ENCODE measurements at places on chromosomes 7 and 10. TPM values are rescaled to one million over a fixed set of nuclear protein-coding genes. Genes with fewer than 3 reads are reported as not detected.

The CTTNBP2 gene
- total RNA-seq = not detected

The KIF11 gene
- 43.8 TPM for total RNA-seq

The TMEM213 gene
- total RNA-seq = not detected

The RNF148 gene
- not detected for total RNA-seq

The LRRC4 gene
- total RNA-seq = not detected

The SUPV3L1 gene
- 42.7 TPM for total RNA-seq

The UPF2 gene
- total RNA-seq = 29.4 TPM

DNA sequence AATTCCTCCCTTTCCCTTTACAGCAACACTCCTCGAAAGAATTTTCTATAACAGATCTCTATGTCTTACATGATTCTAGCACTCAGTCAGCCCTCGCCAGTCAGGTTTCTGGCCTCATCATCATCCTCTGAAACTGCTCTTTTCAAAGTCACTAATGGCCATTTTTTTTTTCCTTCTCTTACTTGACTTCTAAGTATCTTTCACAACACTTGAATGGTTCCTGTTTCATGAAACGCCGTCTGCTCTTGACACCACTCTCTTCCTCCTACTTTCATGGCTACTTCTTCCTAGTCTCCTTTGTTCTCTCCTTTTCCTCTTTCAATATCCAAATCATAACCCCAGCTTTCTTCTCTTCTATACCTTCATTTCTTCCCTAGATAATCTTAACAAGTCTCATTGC, 100.5 kb upstream of the NRP1 start:
- no peak for DNase-seq

DNA sequence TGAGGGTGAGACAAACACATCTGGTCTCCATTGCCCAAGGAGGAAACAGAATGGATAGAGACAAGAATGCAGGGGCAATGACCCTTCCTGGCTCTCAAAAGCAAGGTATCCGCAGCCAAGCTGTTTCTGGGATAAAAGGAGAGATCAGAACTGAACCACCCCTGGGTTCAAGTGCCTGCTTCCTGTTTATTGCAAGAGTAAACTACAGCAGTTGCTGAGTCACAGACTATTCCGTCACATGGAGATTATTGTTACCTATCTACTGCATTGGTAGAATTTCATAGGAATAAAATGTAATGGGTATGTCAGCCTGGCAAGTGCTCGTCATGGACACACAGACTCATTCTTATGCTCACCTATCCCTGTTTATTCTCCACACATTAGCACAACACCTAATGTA, 821.6 kb downstream of the GRID1 start:
- DNase-seq = no peak

GRCh38 chr10:98469001-98469931, 22.5 kb upstream of the HPS1 start:
- DNase-seq = no peak

DNA sequence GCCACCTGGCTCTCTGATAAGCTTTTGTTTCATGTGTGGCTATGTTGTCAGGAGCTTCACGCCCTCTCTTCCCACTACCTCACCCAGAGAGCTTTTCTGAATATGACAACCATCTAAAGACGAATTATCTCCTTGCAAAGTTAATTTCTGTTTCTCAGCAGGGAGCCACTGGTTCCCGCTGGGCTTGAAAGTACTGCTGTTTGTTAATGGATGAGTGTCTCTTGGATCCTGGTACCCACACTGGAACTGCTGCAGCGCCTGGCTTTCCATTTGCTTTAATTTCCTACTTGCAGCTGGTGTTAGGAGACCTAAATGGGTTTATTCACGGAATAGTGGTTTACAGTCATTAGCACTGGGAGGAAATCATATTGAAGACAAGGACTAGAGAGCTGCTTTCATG, 267.9 kb upstream of the LRGUK start:
- DNase-seq = no peak

- DNase-seq = no peak
Observed at GRCh38 chr7:101564778-101565211, 64.3 kb downstream of the MYL10 start.

GRCh38 chr7:30225863-30226613, 58.4 kb upstream of the ZNRF2 start:
- DNase-seq = peak; percentile 7

GRCh38 chr10:75959209-75959608, 527.8 kb downstream of the LRMDA start:
- no peak for DNase-seq

- no peak for DNase-seq
Observed at GRCh38 chr7:126450269-126450671, 802.5 kb downstream of the GRM8 start.

- DNase-seq = no peak
Observed at GRCh38 chr10:27715505-27715904, 30.1 kb downstream of the MKX start.

- DNase-seq = no peak
Observed at GRCh38 chr7:156725073-156725472, 84.5 kb downstream of the RNF32 start.

- no peak for DNase-seq
Observed at GRCh38 chr7:22387583-22387982, 30.6 kb upstream of the RAPGEF5 start.

DNA sequence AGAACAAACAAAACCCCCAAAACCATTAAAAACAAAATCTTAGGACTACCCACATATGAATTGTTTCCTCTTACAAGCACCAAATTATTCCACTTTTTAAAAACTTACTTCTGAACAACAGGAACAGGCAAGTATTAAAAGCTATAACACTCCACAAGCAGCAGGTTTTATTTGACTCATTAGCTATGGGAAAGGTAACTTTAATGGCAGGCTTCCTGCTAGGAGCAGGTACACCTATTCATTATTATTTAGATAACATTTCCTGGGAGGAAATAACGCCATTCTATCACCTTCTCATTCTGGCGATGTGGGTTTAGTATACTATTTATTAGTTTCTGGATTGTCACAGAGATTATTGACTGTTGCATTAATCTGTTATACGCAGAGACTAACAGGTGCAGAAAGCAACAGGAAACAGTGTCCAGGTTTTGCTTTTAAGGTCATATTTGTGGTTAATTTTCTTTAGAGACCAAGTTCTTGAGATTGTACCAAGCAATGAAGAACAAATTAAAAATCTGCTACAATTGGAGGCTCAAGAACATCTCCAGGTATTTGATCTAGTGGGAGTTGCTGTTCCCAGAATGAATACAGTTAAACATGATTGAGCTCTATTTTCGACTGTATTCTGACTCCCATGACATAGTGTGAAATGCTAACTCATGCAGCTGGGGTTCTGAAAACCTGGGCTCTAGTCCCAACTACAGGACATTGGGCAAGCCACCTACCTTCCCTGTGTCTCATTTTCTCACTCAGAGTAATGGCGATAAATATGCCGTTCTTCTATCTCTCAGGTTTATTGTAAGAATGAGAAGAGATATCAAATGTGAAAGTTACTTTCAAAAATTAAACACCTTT, 2.0 kb downstream of the CPA2 start:
- DNase-seq = no peak

DNA sequence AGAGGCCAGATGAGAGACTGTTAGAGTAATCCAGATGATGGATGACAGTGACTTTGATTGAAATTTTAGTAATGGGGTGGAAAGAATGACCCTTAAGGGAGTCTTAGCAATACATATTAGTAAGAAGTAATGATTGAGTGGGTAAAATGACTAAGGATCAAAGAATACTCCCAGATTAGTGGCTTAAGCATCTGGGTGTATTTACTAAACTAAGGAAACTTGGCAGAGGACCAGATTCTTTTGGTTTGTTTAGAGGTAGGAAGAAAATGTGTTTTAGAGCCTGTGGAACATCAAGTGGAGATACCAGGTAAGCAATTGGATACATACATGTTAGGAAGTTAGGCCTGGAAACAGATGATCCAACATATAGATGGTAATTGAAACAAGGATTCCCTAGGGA, 58.8 kb upstream of the ADRA2A start:
- DNase-seq = no peak

DNA sequence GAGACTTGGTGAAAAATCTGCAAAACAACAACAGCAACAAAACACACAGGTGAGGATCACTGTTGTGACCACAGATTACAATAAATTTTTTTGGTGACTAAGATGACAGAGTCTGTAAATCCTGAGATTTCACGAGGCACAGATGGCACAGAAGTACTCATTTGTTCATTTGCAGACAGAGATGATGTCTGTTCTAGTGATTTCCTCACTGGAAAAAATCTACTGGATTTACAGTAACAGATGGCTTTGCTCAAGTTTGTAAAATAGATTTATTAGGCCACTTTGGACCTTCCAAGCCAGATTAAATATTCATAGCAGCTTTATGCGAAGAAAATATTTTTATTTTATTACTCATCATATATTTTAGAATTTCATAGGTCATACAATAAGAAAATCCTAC, 113.5 kb upstream of the IL6 start:
- no peak for DNase-seq

- peak; percentile 89 for DNase-seq
Observed at GRCh38 chr10:112140110-112140970, 43.2 kb downstream of the GPAM start.

- DNase-seq = no peak
Observed at GRCh38 chr10:37703833-37704382, 153.5 kb downstream of the ZNF248 start.

DNA sequence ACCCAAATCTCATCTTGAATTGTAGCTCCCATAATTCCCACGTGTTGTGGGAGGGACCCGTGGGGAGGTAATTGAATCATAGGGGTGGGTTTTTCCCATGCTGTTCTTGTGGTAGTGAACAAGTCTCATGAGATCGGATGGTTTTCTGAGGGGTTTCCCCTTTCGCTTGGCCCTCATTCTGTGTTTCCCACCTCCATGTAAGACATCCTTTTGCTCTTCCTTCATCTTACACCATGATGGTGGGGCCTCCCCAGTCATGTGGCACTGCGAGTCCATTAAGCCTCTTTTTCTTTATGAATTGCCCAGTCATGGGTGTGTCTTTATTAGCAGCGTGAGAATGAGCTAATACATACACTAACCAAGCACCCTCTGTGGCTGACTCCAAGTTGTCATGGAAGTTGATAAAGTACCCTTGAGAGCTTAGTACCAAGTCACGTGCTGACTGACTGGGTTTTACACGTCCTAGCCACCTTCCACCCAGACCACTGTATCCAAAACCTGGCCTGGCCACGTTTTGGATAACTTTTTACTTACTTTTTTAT, 614.4 kb downstream of the SDK1 start:
- peak; percentile 26 for DNase-seq

DNA sequence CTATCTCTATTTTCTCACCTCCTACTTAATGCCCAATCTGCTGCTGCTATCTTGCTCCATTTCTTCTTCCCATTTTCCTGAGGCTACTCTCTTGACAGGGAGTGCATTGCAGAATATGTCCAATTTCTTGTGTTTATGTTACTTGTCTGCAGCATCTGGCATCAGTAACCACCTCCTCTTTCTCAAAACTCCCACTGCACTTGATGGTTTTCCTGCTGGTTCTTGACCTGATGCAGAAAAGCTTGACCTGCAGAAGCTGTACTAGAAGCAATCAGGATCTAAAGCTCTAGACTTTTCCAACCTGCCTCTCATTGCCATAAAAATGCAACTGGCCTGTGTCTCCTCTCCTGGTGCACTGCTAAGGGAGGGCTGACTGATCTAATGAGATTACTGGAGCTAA, 287.8 kb downstream of the ZEB1 start:
- DNase-seq = no peak

GRCh38 chr10:116098411-116099022, 174.5 kb downstream of the GFRA1 start:
- DNase-seq = no peak

DNA sequence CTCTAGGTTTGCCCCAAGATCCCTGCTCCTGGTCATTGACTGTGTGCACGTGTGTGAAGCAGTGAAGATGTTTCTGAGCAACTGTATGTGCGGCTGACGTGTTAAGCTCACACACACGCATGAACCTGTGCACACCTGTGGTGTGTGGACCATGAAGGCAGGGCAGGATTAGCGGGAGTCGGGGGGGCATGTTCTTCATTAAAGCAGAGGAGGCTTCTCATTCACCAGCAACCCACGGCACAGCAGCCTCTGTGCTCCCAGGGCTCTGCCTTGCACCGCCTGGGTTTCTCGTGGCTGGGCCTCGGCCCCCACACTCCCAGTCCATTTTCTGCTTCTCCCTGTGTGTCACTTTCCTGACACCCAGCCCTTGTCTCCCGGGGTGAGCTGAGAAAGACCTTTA, 824 bp upstream of the TACR2 start:
- DNase-seq = no peak

- no peak for DNase-seq
Observed at GRCh38 chr10:127527891-127528290, 21.2 kb upstream of the NPS start.

- DNase-seq = peak; percentile 84
Observed at GRCh38 chr7:2715341-2716231, 27.6 kb downstream of the AMZ1 start.

GRCh38 chr7:371119-371778, 81.3 kb downstream of the FOXL3 start:
- no peak for DNase-seq

GRCh38 chr7:140049339-140050024, 13.3 kb downstream of the PARP12 start:
- DNase-seq = no peak

DNA sequence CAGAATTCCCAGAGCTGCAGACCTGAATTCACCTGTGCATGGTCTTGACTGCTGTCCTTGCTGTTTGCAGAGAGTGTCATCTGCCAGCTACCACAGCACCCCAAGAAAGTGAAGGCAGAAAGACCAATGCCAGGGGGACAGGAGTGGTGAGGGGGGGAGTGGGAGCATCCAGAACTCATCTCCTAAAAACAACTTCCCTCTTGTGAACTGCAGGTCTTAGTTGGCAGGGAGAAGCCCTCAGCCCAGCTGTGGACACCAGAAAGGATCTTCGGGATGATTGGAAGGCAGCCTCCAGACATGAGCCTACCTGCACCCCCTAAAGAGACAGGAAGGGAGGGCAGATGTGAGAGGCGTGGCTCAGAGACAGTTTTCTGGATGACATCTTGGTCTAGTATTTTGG, 615.8 kb upstream of the MGMT start:
- DNase-seq = no peak

DNA sequence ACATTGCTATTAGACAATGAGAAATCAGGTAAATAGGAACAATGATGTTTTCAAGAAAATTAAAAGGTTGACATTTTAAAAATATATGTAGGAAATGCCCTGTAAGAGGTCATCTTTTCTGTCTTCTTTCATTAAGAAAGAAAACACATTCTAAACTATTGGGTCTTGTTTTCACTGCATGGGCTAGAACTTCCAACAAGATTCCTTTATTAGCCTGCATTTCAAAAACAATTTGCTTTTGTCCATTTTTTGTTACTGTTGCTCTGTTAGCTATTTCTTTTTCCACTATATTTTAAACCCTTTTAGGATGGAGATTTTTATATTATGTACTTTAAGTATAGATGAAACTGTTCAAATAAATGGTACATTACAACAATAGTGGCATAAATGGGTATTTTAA, 9.2 kb downstream of the REEP3 start:
- no peak for DNase-seq

DNA sequence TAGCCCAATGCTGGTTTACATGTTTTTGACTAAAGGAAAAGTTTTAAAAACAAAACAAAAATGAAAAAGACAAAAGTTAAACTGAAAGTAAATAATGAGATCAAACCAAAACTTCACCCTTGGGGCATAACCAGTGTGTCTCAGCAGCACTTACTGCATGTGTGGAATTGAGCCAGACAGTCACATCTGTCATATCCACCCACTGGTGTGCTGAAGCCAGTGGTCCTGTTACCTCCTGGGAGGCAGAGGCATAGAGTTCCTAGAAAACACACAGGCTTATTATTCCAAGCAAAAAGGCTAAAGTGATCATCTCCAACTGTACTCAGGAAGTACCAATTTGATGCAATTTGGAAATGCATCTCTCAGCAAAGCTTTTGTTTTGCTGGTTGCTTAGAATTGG, 40.4 kb downstream of the ASAH2 start:
- DNase-seq = no peak

GRCh38 chr7:106057962-106058927, 53.9 kb downstream of the SYPL1 start:
- peak; percentile 65 for DNase-seq

All from activated CD8-positive, alpha-beta T cell treated with anti-CD3 and anti-CD28 coated beads for 36 hours (primary cell).